ENCODE measurements at places on chromosomes 5 and 9.

DNA sequence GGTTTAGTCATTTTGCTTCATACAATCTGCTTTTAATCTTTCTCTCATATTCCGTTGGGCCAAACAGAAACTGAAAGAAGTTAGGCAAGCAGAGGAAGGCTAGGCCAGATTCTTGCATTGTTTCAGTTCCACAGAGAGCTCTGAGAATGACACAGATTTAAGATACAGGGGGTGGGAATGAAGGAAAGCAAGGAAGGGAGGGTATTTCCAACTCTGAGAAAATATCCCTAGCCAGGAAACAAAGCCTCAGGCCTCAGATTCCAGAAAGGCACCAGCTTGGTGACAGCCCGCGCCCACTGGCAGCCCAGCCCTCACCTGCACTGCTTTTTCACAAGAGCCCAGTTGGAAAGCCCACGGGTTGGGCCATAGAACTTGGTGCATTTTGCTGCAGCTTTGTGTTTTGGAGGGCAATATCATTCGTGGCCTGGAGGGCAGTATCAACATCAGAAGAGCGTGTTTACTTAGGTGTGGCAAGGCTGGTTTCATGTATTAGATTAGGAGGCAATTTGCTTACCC is 63.5 kb downstream of the ENC1 start:
- DNase-seq: peak; percentile 71

DNA sequence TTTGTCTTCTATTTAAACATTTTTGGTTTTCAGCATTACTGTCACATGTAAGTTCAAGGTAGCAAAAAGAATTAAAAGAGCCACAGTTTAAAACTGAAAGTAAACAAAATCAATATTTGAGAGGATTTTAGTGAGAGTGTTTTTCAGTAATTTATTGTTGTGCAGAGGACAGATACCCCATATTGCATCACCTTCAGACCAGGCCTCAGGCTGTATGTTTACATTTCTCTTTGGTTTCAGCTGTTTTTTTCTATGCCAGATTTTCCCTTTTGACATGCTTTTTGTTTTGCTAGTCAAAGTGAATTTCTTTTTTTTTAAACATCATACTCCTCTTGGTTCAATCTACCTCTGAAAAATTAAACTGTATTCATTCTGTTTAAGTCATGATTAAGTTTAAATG is 47.2 kb downstream of the MAST4 start:
- DNase-seq: no peak

DNA sequence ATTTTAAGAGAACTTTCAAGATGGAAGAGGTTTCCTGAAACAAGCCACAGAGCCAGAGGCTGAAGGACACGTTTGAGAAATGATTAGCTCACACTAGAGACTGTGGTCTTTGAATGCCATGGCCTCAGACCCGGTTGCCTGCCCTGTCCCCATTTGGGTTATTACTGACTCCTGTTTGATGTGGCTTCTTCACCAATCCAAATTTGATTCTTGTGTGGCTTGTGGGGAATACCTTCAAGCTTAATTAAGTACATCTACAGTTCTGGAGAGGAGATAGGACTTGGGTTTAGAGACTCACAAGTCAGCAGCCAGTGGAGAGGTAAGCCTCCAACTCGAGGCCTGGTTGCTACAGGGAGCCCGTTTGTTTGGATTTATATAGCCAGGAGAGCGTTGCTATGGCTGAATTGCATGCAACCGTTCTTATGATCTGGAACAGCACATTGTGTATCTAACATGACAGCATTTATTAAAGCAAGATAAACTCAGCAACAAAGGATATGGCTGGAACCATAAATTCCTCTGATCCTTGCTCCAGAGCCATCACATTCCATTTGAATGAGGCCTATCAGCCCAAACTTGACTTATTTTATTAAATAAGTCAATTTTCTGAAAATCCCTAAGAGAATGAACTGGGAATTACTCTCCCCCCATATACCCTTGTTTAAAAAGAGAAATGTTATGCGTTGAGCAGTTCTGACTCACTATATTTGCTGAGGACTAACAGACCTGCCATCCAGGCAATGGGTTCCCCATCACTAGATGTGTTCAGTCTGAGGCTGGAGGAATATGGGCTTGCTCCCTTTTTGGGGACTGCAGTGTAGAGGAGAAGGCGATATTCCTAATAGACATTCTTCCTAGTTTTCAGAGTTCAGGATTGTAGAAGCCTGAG is 88.4 kb upstream of the TNFSF8 start:
- peak; percentile 91 for DNase-seq

- no peak for DNase-seq
These were observed 106.4 kb upstream of the ASTN2 start for GRCh38 chr9:117521293-117521692.

DNA sequence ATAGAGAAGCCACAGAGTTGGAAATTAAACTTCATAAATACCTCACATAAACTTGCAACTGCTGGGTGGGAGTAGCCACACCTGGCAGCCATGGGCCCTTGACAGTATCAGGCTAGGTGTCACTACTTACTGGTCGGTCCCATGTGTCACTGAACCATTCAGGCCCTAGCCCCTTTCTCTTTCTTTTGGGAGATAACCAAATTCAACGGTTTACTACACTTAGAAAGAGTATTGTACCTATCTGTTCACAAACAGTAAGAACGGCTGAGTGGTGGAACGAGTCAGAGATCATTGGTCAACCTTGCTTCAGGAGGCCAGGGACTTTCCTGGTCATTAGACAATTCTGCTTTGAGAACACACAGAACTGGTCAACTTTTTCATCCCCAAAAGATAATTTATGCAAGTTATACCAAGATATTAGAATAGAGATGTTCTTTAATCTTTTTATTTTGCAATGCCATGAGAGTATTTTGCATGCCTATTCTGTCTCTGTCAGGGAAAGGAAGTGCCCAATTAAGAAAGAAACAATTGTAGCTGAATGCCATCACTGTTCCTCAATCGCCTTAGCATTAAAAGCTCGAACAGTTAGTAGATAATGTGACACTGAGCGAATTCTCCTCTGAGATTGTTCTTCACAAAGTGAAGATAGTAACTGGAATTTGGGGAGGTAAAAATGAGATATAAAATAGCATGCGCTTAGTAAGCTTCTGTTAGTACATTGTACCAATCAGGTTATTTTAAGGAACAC is 50.9 kb downstream of the GOLPH3 start:
- no peak for DNase-seq

GRCh38 chr9:126421567-126422428 is 95.2 kb downstream of the MVB12B start:
- no peak for DNase-seq

DNA sequence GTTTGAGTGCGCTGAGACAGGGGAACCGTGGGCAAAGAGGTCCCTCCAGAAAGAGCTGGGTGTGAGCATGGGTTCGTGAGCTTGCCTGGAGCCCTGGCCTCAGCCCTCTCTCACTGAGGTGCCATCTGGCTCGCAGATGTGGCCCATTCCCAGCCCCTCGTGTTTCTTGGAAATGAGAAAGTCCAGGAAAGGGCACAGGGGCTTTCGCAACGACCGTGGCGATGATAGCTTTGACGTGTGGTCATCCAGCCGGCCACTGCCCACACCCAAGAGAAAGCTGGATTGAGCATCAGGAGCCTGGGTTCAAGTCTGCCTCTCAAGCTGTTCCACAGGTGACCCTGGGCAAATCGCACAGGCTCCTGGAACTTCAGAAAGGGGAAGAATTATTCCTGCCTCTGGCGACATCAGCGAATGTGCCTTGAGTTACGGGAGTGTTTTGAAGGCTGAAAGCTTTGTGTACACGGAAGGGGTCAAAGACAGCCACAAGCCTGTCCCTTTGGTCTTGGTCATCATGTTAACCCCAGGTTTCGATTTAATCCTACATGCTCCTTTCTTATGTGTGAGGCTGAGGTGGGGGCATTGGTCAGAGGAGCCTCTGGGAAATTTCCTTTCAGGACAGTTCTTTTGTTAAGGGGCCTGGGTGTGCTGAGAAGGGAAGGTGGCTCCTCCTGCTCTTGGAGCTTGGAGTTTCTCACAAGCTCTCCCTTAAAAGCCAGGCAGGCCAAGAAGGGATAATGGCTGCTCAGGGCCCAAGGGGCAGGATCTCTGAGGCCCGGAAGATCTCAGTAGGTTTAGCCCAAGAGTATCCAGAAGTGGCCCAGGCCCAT is 41.7 kb upstream of the IL17B start:
- peak; percentile 33 for DNase-seq

DNA sequence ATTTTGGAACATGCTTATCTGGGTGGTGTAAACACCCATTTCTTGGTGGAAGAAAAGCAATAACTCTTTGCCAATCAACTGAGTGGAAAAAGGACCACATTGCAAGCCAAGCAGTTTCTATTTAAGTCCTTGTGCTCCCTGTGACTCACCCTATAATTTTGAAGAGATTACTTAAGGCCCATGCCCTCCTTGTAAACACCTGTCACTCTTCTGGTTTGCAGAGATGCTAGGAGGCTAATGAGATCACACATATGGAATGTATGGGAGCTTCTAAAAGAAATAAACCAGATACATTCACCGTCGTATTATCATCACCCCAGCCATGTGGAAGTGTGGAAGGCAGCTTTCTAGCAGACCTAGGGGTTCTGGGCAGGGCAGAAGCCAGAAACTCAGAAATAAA is 337.1 kb downstream of the GADD45G start:
- peak; percentile 71 for DNase-seq

- DNase-seq: peak; percentile 62
These were observed 150.9 kb downstream of the ADGRV1 start for GRCh38 chr5:90709323-90710155.

- peak; percentile 81 for DNase-seq
These were observed 159.5 kb downstream of the C9orf152 start for GRCh38 chr9:110048403-110048975.

GRCh38 chr9:99166149-99166548 is 55.6 kb downstream of the ALG2 start:
- DNase-seq: no peak

DNA sequence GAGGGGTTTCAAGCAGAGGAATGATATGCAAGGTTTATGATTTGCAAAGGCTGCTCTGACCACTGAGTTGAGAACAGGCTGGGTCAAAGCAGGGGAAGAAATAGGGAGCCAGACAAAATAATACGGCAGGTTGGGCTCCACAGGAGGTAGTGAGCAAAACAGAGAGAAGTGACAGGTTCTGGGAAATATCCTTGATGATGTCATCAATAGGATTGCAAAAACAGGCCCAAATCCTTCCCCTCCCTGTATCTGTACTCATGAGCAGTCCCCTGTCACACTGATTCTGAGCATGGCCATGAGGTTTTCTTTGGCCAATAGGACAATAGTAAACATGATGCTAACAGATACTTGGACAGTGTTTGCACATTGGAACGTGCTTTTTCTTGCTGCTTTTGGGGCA is 471.8 kb upstream of the BRINP1 start:
- no peak for DNase-seq

DNA sequence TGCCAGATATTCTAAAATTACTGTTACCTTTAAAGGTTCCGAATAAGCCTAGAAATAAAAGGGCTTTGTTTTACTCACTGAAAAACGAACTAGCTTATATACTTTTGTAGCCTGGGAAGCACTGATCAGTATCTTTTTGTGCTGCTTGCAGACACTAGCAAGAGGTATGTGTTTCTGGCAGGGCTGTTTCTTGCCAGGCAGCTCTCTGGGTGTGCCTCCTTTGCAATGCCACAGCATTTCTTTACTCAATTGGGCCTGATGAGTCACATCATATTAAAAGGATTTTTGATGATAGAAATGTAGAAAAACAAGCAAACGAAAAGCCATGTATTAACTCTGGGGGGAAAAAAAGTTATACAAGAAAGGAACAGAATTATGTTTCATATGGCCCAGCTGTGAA is 35.6 kb downstream of the CD180 start:
- peak; percentile 56 for DNase-seq

DNA sequence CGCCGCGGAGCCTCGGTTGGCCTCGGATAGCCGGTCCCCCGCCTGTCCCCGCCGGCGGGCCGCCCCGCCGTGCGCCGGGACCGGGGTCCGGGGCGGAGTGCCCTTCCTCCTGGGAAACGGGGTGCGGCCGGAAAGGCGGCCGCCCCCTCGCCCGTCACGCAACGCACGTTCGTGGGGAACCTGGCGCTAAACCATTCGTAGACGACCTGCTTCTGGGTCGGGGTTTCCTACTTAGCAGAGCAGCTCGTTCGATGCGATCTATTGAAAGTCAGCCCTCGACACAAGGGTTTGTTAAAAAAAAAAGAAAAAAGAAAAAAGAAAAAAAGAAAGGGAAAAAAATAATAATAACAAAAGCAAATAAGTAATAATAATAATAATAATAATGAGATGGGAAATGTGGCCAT is 112.8 kb downstream of the GCNT1 start:
- DNase-seq: no peak

DNA sequence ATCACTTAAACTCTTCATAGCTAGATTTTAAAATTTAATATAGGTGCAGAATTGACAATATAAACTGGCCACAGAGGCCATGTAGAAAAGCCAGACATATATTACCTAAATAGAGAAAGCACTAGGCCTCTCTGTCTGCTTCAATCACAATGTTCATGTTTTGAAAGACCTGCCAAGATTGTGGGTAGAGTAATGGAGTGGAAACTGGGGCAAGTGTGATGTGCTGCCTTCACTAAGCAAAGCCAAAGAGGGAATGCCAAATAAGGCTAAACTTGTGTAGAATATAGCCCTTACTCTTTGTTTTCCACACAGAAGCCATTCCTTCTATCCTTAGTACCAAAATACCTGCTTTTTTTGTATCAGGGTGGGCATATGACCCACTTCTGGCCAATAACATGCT is 15.1 kb upstream of the ISOC1 start:
- no peak for DNase-seq

DNA sequence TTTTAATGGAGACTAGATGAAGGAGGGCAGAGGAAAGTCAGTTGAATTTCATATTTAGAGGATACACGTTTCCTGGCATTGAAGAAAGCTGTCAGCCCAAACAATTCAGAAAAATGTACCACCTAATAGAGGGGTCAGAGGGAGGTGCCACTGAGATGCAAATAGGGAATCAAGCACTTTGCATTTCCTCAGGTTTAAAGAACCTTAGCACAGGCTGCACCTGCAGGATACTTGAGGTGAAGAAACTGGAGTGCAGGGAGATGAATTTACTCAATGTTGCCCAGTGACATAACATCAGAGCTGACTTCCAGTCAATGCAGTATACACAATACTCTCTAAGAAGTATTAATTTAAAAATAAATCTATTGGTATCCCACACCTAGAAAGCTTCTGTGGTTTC is 67.0 kb upstream of the MAST4 start:
- no peak for DNase-seq

DNA sequence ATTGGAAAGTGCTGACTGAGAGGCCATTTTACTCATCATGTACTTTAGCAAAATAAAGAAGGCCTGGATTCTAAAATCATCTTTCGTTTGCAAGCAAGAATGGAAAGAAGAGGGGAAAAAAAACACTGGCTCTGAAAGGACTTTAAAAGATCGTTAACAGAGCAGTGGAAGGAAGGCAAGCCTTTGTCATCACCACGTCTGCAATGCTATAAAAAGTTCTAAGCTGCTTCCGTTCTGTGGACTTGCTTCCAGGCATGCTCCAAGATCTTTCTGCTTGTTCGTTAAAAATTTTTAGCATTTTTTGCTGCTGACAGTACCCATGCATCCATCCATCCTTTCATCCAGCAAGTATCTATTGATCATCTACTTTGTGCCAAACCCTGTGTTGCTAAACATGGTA is 226.5 kb downstream of the GABBR2 start:
- DNase-seq: peak; percentile 55
